ENCODE measurements at places on chromosomes 7 and 10.

GRCh38 chr7:104886651-104887050 is 127.4 kb upstream of the KMT2E start:
- no peak for DNase-seq

DNA sequence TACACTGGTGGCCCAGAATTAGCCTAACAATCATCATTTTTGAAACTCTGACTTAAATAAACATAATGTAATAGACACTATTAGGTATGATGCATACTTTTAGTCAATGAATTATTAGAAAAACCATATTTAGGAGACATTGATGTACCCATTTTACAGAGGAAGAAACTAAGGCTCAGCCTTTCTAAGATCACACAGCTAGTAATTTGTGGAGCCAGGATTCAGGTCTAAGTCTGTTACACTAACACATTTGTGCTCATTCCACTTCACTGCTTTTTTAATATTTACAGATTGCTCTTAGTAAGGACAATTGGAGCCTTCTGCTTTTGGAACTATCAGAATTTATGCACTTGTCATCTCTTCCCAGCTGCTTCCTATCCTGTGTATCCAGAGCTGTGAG is 8.9 kb downstream of the CFAP43 start:
- DNase-seq, result no peak

- DNase-seq, result no peak
Observed at GRCh38 chr10:49282306-49282705, 16.7 kb upstream of the C10orf71 start.

DNA sequence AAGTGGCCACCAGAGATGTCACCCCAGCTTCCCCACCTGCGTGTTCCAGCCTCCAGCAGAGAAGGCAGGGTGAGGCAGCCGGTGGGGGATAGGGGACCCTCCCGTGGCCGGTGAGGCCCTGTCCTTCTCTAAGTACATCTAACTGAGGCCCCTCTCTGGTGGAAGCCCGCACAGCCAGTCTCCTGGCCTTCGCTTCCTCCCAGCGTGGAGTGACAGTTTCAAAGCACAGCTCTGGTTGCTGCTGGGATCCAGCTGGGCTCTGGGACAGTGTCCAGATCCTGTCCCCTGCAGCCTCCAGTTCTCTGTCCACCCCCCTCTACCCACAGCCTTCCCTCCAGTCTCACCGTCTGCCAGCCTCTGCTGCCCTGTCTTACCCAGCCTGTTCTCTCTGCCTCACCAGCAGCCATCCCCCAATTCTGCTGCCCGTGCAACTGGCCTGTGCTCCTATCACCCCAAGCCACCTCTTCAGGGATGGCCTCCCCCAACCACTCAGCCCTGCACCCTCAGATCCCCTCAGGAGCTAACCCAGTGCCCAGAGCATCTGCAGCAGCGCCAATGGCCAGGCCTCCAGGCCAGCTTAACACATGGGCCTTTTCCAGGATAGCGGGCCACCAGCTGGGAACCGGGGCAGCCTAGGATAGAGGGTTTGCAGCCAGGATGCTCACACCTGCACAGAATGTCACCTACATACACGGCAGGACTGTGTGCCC is 16.3 kb upstream of the SH2B2 start:
- DNase-seq, result no peak

DNA sequence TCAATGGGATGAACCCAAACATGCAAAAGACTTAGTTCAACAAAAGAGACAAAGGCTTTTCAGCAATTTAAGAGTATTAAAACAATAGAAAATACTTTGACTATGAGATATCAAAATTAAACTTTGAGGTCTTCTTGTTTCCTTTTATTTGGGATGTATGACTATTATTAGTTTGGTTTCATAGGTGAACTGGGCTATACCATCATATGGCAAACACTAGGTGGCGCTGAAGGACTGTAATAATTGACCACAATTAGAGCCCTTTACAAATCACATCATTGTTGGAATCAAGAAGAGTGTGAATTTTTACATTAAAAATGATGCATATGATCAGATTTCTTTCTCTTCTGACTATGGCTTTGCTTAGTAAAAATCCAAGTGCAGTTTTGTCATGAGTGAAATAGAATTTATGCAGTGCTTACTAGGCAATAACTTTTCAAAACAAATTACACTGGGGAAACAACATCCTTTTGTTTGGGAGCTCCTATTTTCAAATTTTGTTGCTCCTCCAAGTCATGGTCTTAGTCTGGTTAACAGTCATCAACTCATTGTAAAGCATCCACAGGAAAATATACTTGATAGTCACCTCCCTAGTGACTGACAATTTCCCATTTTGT is 14.7 kb upstream of the NXPH1 start:
- DNase-seq, result peak; percentile 80

- DNase-seq, result no peak
Observed at GRCh38 chr10:101601541-101601940, 13.4 kb downstream of the DPCD start.

All from NCI-H2081 (cell line).